ENCODE measurements at places on chromosomes 3 and 15. TPM values are rescaled to one million over a fixed set of nuclear protein-coding genes. Genes with fewer than 3 reads are reported as not detected.
A peak's percentile ranks its signal among the peaks of the same experiment; 100 is the strongest.

- DNase-seq = no peak
Observed at GRCh38 chr15:74573987-74574386, 33.0 kb downstream of the ARID3B start.

DNAH12 gene
- total RNA-seq = 0.35 TPM

SPINK8 gene
- total RNA-seq = not detected

A4GNT gene
- total RNA-seq = not detected

GRCh38 chr15:58213587-58214338, 75.6 kb downstream of the AQP9 start:
- no peak for DNase-seq

- DNase-seq = peak; percentile 76
Observed at GRCh38 chr15:74631935-74632560, 16.4 kb downstream of the CLK3 start.

Measured in Peyer's patch (tissue), 4 donors.